Tongue (tissue), 3 donors: ENCODE measurements at places on chromosomes 13 and 19. TPM values are rescaled to one million over a fixed set of nuclear protein-coding genes. Genes with fewer than 3 reads are reported as not detected.

GRCh38 chr19:53659292-53659691, 27.5 kb downstream of the DPRX start:
- peak; percentile 51 for DNase-seq

DNA sequence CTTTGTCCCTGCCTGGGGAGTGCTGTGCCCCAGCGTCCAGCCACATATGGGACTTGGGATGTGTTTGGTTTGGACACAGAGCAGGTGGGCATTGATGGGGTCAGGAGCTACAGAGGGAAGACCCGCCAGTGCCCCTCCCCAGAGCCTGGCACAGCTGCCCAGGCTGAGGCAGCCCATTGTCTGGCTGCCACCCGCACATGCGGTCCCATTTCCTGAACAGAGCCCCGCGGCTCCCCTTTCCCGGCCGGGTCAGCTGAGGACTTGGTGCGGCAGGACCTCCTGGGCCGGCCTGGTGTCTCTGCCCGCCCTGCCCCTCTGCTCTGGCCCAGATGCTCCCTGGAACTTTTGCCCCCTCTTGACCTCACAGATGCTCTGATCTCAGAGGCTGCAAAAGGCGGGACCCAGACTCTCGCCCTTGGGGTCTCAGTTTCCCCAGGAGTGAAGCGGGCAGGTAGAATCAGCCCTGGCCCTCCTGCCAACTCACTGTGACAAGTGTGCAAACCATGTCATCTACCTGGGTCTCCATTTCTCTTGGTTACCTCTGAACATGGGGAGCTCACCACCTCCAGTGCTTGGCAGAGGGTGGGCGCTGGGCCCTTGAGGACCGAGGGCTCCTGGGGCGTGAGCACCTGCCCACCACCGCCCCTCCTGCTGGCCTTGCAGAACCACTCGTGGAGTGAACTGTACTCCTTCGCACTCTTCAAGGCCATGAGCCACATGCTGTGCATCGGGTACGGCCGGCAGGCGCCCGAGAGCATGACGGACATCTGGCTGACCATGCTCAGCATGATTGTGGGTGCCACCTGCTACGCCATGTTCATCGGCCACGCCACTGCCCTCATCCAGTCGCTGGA, 17.8 kb downstream of the HCN2 start:
- DNase-seq, result no peak

GRCh38 chr19:58483776-58484175, 7.6 kb downstream of the ZNF446 start:
- DNase-seq, result no peak

GRCh38 chr19:39372047-39372802, 18.7 kb downstream of the PAF1 start:
- peak; percentile 66 for DNase-seq

DNA sequence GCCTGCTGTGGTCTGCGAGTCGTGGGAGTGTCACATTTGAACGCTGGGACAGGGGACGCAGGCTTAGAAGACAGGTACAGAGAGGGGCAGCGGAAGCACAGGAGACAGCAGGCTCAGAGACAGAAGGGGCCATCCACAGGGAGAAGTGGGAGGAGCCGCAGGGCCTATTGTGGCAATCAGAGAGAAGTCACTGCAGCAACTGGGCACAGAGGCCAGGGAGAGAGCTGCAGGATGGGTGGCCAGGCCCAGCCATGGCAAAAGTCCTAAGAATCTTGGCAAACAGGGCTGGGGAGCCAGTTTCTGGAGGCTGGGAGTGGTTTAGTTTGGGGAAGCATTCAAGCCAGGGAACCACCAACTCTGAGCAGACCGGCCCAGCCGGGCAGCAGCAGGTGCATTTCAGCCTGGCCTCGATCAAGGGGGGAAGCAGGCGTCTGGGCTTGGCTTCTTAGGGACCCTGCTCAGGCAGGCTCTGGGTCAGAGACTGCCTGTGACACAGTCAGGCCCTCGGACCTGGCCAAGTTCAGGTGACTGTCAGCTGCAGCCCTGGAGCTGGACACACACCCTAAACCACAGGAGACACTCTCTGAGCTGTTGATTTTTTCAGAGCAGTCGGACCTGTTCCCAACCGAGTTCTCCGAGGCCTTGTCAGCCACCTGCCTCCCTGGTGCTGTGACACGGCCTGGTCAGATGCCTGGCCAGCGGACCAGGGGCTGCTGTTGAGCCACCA, 11.8 kb downstream of the SH3GL1 start:
- peak; percentile 77 for DNase-seq

GRCh38 chr13:35729926-35730627, 253.6 kb upstream of the MAB21L1 start:
- peak; percentile 81 for DNase-seq

GRCh38 chr13:74000876-74001275, 133.3 kb downstream of the KLF12 start:
- peak; percentile 56 for DNase-seq

DNA sequence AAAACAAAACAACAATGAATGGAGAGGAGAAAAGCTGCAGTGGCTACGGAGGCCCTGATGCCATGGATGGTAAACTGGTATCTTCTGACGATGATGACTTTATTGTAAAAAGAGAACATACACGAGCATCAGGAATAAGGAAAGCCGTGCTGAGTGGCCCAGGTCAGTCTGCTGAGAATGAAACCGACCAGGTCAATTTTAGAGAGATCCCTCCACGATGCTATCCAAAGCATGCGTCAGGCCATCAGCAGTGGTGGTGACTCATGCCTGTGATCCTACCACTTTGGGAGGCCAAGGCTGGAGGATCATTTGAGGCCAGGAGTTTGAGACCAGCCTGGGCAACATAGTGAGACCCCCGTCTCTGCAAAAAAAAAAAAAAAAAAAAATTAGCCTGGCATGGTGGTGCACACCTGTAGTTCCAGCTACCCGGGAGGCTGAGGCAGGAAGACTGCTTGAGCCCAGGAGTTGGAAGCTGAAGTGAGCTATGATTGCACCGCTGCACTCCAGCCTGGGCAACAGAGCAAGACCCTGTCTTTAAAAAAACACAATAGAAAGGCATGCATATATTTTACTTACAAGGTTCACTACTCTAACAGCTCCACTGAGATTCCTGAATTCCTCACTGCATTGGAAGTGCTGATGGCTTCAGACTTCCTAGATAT, 62.3 kb downstream of the GADD45B start:
- no peak for DNase-seq

ATP4A gene
- not detected for total RNA-seq

- DNase-seq, result peak; percentile 61
Measured at GRCh38 chr13:110538632-110539031, 22.9 kb downstream of the RAB20 start.

GRCh38 chr13:112716461-112716820, 26.6 kb downstream of the ATP11A start:
- DNase-seq, result no peak

GRCh38 chr13:69283301-69283700, 824.3 kb upstream of the ATXN8OS start:
- DNase-seq, result no peak

ZNF66 gene
- total RNA-seq, result 8.4 TPM

DNA sequence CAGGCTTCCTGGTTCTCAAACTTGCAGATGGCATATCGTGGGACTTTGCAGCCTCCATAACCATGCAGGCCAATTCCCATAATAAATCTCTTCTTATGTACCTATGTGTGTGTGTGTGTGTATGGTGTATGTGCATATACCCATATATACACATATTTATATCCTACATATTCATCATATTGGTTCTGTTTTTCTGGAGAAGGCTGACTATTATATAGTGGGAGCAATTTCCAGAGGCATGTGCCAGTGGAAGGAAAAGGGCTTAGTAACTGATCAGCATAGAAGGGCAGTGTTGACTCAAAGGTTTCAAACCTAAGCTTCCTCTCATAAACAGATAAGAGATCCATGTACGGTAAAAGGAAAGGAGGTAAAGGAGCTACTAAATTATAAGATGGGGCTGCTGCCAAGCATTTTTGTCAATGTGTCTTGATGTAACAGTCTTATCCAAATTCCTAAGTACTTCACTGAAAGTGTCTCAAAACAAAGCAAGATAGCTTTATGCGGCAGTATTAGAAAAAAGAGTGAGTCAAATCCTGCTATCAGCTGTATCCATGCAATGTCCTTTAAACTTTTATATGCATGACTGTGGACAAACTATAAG, 432.1 kb downstream of the TBC1D4 start:
- DNase-seq, result no peak

CRLF1 gene
- 38.4 TPM for total RNA-seq

PSG7 gene
- not detected for total RNA-seq
